ENCODE measurements at places on chromosomes 3 and 15.
A peak's percentile ranks its signal among the peaks of the same experiment; 100 is the strongest.

GRCh38 chr3:16053794-16054193, 120.7 kb upstream of the GALNT15 start:
- DNase-seq = no peak

- DNase-seq = no peak
Measured at GRCh38 chr3:55515550-55516246, 28.6 kb upstream of the WNT5A start.

DNA sequence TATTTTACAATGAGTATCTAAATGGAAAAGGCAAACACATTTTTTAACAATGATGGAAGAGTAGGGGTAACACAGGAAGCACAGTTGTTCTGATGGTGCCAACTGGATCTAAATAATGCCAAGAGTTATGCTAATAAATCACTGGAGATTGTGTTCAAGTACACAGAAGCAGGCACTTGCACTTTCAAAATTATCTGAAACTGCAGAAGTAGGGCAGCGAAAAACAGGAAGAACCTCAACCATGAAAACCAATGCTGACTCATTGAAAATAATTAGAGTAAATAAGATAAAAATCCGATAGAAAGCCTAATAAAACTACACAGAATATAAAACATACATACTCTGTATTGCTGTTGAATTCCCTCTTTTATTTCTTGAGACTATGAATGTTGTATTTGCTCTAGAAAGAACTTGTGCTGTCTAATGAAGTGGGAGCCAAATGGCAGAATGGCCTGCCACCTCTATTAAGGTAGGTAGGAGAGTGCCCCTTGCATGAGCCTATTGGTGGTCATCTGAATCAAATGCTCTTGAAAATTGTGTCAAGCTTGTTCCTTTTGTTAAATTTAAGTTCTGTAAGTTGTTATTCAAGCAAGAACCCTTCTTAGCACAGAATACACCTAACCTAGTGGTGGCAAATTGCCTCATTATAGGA, 93.7 kb downstream of the ABI3BP start:
- peak; percentile 20 for DNase-seq

- no peak for DNase-seq
Measured at GRCh38 chr15:88911766-88912118, 1.4 kb downstream of the MFGE8 start.

- peak; percentile 32 for DNase-seq
Measured at GRCh38 chr3:100709842-100710260, 557 bp downstream of the TFG start.

- DNase-seq = no peak
Measured at GRCh38 chr15:78304216-78305066, 5.0 kb upstream of the SKIC8 start.

- DNase-seq = no peak
Measured at GRCh38 chr15:60228101-60228500, 169.7 kb downstream of the ANXA2 start.

DNA sequence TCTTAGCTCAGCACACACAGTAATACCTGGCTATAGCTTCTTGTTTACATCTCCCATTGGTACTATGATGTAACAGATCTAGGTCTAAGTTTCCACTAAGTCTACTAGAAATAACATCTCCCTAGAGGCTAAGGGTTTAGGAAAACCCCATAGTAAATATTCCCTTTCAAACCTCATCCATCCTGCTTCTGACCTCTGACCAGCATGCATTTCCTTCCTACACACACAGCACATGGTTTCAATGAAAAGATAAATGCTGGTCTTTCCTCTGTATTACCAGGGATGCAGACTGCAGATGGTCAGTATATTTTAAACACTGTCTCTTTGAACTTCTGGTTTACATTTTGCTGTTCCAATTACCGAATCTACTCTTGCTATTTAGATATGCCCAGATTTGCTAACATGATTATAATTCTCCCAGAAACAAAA, 96.6 kb downstream of the EFL1 start:
- no peak for DNase-seq

GRCh38 chr3:94210256-94210655, 147.4 kb downstream of the NSUN3 start:
- no peak for DNase-seq

GRCh38 chr3:30035935-30036567, 570.4 kb upstream of the TGFBR2 start:
- no peak for DNase-seq

- DNase-seq = no peak
Measured at GRCh38 chr3:136069933-136070332, 104.4 kb downstream of the PPP2R3A start.

DNA sequence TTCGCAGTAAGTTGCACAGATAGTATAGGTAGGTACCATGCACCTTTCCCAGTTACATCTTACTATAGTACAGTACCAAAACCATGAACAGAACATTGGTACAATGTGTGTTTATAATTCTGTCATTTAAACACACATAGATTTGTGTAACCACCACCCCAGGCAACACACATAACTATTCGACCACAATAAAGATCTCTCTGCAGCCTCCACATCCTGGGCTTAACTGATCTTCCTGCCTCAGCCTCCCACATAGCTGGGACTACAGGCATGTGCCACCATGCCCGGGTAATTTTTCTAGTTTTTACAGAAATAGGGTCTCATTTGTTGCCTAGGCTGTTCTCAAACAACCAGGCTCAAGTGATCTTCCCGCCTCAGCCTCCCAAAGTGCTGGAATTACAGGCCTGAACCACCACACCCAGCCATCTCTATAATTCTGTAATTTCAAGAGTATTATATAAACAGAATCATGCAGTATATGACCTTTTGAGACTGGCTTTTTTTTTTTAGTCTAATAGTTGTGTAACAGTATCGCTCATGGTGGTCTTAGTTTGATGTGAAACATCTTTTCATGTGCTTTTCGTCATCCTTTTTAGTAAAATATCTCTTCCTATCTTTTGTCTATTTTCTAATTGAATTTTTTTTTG, 13.3 kb upstream of the TMF1 start:
- DNase-seq = no peak

- no peak for DNase-seq
Measured at GRCh38 chr3:150020527-150020926, 49.8 kb upstream of the PFN2 start.

GRCh38 chr3:133572158-133573053, 1.1 kb upstream of the CDV3 start:
- DNase-seq = peak; percentile 74

- no peak for DNase-seq
Measured at GRCh38 chr3:13748276-13748879, 131.5 kb downstream of the WNT7A start.

- DNase-seq = no peak
Measured at GRCh38 chr3:179852142-179852905, 184.4 kb downstream of the PEX5L start.

- DNase-seq = no peak
Measured at GRCh38 chr3:187114511-187114910, 24.8 kb downstream of the RPL39L start.

DNA sequence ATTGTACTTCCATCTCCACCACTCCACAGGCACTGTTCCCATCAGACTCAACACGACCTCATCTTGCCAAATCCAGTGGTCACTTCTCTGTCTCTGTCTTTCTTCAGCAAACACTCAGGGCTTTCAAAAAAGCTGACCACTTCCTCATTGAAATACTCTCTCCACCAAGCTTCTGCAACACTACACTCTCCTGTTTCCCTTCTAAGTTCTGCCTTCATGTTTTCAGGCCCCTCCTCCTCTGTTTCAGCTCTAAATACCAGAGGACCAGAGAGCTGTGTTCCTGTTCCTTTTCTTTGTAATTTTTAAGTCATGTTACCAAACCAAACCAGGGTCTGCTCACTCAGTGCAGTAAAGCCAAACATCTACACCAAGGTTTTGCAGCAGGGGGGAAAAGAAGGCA, 33.8 kb upstream of the ACP3 start:
- peak; percentile 87 for DNase-seq

DNA sequence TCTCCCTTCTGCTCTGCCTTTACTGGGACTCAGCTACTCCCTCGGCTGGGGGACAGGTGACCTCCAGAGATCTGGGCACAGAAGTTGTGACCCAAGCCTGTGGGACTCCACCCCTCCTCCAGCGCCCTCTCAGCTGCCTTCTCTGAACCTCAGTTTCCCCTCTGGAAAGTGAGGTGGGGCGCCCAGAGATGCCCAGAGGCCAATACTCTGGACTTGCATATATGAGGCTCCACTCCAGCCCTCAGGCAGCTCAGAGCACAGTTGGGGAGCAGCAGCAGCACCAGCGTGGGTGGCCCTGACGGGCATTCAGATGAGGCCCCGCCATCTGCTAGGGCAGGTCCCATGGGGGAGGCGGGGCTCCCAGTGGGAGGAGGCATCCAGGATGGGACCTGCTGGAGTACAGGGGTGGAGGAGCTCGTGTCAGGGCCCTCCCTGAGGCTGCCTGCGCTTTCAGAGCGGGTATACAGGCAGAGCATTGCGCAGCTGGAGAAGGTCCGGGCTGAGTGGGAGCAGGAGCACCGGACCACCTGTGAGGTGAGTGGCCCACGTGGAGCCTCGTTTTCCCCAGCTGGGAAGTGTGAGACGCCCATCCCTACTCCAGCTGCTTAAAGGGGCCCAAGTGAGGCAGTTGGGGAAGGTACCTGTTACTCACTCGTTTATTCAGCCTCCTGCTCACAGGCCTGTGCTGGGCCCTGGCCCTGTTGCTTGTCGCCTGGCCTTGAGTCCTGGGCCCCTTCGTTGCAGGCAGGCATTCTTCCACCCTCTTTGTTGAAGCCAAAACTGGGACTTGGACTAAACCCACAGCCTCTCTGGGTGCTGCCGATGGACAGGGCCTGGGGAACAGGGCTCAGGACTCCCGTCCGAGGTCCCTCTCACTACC, 35.4 kb downstream of the PSTPIP1 start:
- no peak for DNase-seq

DNA sequence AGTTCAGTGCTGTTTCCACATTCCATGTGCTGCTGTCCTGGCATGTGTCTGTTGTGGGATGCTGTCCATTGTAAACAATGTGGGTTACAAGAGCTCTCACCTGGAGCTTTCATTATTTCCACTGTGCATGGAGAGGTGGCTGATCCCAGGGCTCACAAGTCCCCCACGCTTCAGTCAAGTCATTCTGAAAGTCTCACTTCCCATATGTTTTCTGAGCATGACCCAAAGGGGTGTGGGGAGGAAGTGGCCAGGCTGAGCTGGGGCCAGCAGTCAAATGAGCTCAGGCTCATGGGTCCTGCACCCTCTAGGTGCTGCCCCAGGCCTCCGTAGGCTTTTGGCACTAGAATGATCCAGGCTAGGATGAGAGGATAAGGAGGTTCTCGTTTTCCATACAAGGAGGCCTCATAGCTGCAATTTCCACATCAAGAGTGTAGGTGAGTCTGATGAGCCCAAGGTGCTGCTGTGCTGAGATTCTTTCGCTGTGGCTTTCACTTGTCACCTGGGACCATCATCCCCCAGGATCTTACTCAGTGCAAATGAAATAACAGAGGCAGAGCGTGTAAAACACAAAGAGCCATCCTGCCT, 22.0 kb downstream of the STARD5 start:
- DNase-seq = peak; percentile 83

GRCh38 chr3:46947981-46948791, 28.4 kb downstream of the CCDC12 start:
- DNase-seq = no peak

- DNase-seq = no peak
Measured at GRCh38 chr15:59190291-59190690, 16.4 kb upstream of the LDHAL6B start.

DNA sequence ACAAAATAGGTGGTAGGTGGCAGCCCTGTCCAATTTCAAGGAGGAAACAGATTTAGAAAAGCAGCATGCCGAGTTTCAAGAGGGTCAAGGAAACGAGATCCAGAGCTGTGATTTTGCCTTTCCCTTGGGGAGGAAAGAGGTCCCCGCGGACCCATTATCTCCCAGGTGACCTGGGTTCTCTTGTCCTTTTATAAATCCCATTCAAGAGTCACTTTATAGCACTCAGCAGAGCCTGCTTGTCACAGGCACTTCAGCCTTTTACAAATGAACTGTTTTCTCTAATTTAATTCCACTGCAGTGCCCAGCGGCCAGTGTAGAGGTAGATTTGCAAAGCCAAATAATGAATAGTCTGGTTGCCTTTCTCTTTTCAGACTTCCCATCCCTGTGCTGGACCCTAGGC, 99.9 kb downstream of the CD47 start:
- no peak for DNase-seq

DNA sequence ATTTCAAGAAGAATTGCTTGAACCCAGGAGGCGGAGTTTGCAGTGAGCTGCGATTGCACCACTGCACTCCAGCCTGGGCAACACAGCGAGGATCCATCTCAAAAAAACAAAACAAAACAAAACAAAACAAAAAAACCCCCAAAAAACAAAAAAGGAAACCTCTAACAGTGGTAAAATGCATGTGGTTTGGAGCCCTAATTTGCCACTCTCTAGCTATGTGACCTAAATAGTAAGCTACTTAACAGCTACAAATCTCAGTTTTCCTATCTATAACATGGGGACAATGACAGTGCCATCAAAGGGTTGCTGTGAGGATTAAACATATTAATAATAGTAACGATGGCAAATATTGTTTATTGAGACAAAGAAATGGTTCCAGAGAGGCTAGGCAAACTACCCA, 119.4 kb upstream of the LMOD3 start:
- DNase-seq = no peak

DNA sequence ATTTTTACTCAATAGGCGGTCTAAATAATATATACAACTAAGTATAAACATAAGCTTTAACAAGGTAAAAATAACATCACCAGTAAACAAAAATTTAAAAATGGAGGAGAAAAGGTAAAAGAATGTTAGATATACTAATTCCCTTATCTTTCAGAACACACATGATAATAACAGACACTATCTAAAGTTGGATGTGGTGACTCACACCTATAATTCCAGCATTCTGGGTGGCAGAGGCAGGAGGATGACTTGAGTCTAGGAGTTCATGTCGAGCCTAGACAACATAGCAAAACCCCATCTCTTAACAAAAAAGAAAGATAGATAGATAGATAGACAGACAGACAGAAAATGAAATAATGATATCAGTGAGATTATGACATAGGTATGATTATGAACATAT, 85.1 kb downstream of the STAG1 start:
- DNase-seq = no peak

DNA sequence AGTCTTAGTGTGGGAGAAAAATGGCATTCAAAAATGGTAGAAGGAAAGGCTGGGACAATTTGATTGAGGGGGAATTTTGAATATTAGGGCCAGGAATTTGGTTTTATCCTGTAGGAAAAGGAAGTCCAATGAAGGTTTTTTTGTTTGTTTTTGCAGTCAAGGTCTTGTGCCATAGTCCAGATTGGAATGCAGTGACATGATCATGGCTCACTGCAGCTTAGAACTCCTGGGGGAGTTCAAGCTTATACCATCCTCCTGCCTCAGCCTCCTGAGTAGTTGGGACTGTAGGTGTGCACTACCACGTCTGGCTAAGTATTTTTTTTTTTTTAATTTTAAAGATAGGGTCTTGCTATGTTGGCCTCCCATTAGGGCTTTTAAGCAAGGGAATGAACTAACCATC, 2.6 kb upstream of the SLC6A11 start:
- no peak for DNase-seq

DNA sequence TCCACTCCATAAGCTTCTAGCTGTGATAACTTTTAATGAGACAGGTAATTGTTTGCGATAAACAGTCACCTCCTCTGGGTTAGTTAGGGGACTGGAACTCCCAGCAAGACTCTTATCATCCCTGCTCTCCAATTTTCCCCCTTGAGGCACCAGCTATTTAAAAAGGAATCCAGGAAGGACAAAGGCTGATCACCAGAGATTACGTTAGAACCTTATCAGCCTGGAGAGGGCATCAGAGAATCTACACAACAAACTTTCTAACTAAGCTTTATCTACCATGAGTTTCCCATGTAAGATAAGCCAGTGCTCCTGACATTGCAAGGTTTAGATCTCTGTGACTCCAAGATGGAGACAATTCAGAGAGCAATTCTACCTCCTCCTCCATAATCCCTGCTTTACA, 31.3 kb downstream of the GPR176 start:
- no peak for DNase-seq

Measured in pons (tissue), 1 donor.